ENCODE measurements at places on chromosomes 5 and 9.

DNA sequence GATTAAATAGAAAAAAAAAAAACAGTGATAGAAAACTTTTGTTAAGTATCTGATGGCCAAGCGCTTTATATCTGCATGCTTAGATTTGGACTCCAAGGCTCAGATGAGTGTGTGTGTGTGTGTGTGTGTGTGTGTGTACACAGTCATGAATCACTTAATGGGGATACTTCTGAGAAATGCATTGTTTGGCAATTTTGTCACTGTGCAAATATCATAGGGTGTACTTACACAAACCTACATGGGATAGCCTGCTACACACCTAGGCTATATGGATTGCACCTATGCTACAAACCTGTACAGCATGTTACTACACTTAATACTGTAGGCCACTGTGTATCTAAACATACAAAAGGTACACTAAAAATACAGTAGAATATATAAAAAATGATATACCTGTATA is 635.6 kb upstream of the NUDT12 start:
- DNase-seq: no peak

GRCh38 chr5:76473661-76474060 is 70.6 kb downstream of the IQGAP2 start:
- no peak for DNase-seq

DNA sequence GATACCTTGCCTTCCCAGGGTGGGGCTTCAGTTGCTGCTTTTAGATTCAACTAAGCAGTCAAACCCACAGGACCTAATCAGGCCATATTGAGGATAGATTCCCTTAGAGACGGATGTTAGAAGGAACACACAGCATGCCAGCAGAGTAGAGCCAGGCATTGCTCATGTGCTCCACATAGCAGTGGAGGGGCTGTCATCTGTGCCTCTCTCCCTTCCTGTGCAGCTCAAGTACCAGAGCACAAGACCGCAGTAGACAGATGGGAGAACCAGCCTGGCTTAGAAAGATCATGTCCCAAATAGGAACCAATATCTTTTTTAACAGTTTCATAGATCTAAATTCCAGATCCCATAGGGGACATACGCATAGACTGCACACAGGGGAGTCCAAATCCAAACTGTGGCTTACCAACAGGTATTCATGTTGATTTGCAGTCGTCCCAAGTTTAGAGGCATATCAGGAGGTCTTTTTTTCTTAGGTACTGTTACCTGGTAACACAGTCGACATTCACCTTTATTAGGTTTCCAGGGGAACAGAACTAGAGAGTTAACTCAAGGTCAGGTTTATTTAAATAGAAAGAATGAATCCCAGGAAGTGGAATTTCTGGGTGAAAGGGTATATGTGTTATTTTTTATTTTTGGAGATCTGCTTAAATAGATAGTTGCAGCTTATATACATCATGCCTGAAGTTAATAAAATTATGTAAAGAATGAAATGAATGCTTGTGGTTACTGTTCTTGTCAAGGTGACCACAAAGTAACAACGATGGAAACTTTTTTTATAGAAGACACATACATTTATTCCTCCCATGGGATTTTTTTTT is 43.5 kb upstream of the PCAT7 start:
- DNase-seq: no peak

GRCh38 chr5:116216246-116216645 is 131.4 kb downstream of the COMMD10 start:
- no peak for DNase-seq

DNA sequence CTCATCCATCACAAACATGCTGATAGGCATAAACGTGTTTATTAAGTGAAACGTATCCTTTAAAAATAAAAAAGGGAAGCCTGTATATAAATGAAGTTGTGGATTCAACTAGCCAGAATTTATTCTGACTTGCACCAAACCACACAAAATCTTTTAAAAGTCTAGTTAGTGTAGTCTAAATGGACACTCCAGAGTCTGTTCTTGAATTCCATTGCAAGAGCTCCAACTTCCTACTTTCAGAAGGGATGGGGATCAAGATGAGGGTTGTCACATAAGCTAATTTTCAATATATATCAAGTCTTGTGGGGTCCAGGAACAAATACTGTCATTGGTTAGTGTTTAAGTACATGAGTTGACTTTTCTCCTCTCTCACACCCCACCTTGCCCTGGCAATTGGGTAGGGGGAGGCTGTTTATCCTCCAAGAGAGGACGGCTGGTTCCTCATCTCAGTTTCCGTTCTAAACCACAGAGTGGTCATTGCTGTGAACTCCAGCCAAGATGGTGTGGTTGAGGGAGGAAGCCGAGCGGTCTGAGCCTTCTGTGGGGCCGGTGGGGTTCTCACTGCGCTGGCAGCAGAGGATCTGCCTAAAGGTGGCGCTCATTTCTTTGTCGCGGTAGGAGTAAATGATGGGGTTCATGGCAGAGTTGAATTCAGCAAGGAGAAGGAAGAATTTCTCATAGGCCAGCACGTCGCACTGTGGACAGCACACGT is 163.2 kb downstream of the LPAR1 start:
- DNase-seq: peak; percentile 83

DNA sequence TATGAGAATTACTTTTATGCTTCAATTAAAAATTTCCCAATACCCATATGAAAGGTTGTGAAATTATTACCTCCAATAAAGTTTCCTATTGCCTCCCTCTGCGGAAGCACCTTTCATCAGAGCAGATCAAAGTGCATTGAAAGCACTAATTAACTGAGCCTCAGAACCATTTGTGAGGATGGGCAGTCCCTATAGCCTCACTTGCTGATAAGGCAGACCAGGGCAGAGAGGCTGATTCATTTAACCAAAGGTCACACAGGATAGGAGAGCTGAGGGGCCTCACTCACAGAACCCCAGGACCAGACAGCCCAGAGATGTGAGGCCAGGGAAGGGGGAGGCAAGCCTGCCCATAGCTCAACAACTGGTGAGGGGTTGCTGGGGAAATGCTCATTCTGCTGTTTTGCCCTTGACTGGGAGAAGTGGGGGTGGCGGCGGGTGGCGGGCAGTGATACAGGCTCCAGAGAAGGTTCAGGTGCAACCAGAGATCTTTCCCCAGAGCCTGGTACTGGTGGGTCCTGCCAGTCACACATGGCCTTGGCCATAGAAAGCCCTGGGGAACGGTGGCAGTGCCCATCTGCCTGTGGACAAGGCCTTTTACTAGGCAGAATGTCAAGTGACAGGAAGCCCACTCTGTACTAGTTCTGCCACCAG is 57.9 kb downstream of the MACROH2A1 start:
- DNase-seq: no peak

GRCh38 chr9:129816501-129817435 is 7.2 kb downstream of the TOR1A start:
- no peak for DNase-seq

- DNase-seq: no peak
Observed at GRCh38 chr9:120730654-120731514, 16.6 kb upstream of the MEGF9 start.

DNA sequence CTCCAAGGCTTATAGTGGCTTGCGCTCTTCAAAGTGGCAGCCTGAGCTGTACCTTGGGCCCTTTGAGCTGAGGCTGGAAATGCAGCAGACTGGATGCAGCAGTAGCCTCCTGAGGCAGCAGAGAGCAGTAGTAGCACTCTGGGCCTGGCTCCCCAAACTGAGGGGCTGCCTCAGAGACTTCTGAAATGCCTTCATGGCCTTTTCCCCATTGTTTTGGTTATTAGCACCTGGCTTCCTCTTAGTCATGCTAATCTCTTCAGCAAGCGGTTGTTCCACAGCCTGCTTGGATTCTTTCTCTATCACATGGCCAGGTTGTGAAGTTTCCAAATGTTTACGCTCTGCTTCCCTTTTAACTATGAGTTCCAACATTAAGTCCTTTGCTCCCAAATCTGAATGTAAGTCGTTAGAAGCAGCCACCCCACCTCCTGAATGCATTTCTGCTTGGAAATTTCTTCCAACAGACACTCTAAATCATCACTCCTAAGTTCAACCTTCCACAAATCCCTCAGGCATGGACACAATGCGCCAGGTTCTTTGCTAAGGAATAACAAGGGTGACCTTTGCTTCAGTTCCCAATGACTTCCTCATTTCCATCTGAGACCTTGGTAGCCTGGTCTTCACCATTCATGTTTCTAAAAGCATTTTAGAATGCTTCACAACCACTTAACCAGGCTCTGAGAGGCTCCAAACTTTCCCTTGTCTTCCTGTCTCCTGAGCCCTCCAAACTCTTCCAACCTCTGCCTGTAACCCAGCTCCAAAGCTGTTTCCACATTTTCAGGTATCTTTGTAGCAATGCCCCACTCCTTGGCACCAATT is 145.8 kb downstream of the ZDHHC21 start:
- DNase-seq: peak; percentile 97

GRCh38 chr9:38319496-38320173 is 72.9 kb upstream of the ALDH1B1 start:
- DNase-seq: no peak

GRCh38 chr5:139969318-139969717 is 73.8 kb downstream of the NRG2 start:
- DNase-seq: no peak

- no peak for DNase-seq
Observed at GRCh38 chr9:34510497-34511468, 12.0 kb downstream of the ENHO start.

GRCh38 chr9:91342575-91342974 is 19.1 kb downstream of the AUH start:
- no peak for DNase-seq

- no peak for DNase-seq
Observed at GRCh38 chr9:99210572-99210971, 11.2 kb downstream of the ALG2 start.

GRCh38 chr9:98807070-98807813 is at the start of gene GALNT12:
Gene GALNT12 (plus strand): TSS chr9:98807670. CDS start chr9:98807699, 29 bp downstream.
- DNase-seq: peak; percentile 67

GRCh38 chr5:6490693-6491092 is 42.0 kb downstream of the UBE2QL1 start:
- no peak for DNase-seq

DNA sequence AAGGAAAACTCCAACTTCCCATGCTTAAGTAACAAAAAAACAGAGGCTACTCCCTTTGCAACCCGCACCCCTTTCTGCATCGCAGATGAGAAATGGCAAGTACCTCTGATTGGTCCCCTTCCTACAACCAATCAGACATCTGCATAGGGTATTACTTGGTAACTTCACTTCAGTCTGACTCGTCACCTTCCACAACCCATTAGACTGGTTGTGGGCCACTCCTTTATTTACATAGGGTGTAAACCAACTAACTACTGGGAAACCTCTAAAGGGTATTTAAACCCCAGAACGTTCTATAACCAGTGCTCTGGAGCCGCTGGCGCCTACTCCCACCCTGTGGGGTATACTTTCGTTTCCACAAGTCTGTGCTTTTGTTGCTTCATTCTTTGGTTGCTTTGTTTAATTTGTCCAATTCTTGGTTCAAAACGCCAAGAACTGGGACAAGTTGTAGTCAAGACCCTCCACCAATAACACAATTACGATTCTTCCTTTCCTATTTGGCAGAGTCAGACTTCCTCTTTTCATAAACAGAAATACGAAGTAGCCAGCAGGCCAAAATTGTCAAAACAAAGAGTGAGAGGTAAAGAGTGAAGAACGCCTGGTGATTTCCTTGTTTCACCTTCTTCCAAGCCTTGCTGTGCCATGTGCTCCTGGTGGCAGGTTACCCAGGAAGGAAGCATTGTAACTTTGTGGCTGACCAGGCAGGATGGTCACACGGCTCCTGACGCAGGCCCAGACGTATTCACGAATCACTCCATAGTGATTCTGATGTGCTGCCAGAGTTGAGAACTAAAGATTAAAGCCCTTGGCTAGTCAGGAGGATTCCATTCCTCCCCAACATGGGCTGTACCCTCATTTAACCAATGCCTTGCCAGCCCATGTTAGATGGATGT is 477.4 kb downstream of the ARHGEF28 start:
- no peak for DNase-seq

DNA sequence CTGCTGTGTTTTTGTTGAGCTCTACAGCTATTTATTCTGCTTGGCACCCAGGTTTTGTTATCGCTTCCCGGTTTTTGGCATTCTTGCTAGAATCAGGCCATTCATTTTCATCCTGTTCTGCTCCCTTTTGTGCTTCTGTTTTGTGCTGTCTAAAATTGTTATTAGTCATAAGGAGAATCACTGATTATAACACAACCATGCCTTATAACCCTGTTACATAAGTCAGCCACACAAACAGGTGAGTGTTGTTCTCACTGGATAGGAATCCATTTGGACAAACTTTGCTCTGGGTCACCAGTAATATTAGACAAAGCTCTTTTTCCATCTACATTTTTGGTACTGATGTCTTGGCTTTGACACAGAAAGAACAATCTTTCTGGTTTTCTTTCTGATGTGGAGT is 622.8 kb downstream of the PSAT1 start:
- no peak for DNase-seq

- no peak for DNase-seq
Observed at GRCh38 chr5:14587150-14587549, 5.6 kb downstream of the OTULINL start.

- DNase-seq: no peak
Observed at GRCh38 chr5:38923661-38924451, 78.0 kb downstream of the OSMR start.

- no peak for DNase-seq
Observed at GRCh38 chr5:133396814-133397213, 215.5 kb downstream of the FSTL4 start.

- no peak for DNase-seq
Observed at GRCh38 chr5:59401637-59402036, 491.9 kb downstream of the PDE4D start.
